Cerebellar nuclear complex (tissue), 1 donor: ENCODE measurements at places on chromosomes 1 and 21.

- DNase-seq, result no peak
These were observed 2.5 kb downstream of the IL24 start for GRCh38 chr1:206899717-206900116.

GRCh38 chr1:201767339-201767738 lies 61.6 kb upstream of the IPO9 start:
- no peak for DNase-seq

GRCh38 chr1:11792106-11792505 lies 13.7 kb downstream of the MTHFR start:
- DNase-seq, result no peak

DNA sequence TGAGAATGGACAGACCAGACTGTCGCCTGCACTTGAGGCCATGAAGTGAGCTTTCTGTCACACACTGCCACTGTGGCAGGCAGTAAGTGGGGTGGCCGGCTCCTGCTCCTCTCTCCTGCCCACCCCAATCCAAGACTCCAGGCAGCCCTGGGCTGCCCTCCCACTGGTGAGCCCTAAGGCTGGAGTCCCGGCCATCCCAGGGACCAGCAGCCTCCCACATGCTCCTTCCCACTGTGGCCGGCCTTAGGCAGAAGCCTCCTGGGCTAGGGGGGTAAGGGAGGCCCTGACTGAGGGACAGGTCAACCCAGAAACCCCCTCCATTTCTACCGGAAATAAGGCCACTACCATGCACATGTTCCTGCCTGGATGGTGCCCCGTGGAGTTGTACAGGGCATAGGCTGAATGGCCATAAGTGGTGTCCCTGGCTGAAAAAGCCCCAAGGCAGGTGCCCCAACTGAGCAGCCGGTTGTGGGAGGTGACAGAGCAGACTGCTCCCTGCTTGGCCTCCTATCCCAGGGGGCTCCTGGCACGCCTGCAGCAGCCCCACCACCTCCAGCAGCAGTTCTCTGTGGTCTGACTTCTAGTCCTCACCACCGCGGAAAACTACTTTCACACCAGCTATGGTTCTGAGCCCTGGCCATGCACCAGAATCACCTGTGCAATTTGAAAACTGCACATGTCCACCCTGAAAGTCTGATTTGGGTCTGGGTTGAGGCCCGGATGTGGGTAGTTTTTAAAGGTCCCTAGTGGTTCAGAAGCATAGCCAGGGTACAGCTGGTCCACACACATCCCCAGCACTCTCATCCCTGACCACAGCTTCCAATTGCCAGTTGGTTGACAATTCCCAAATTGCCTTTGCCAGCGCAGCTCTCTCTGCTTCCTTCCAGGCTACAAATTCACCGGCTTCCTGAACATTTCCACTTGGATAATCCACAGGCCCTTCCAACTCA lies 1.6 kb upstream of the ARTN start:
- no peak for DNase-seq

DNA sequence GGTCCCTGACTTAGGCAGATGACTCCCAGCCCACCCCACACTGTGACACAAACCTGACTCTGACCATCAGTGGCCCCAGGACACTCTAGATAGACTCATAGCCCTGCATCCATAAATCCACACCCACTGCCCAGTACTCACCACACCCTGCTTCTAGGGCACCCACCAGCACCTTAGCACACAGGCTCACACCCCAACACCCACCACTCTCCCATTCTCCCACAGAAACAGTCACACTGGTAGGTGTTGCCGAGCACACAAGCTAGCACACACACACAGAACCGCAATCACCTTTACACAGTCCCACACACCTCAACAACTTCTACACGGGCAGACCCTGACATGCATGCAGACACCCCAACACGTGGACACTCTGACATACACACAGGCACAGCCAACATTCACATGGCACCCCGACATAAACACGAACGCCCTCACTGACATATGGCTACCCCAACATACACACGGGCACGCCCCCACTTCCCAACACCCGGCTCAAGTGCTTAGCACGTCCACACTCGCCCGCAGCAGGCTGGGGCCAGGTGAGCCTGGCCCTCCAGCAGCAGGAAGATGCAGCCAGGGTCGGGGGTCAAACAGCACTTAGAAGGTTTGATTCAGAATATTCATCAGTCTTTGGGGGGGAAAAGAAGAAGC lies 105.5 kb upstream of the TARDBP start:
- DNase-seq, result no peak

DNA sequence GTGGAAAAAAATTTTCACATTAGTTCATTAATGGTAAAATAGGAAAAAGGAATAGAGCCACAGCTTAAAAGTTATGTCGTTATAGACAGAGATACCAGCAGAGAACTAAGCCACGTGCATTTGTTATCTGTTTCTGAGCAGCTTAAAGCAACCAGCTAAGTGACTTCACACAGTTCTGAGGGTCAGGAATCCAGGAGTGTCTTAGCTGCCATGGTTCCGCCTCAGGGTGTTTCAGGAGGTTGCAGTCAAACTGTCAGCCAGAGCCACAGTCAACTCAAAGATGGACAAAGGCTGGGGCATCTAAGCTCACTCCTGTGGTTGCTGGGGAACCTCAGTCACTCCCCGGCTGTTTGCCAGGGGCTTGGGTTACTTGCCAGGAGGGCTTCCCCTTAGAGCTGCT lies 515.8 kb downstream of the SMYD3 start:
- no peak for DNase-seq

GRCh38 chr1:176479971-176480370 lies 17.0 kb downstream of the PAPPA2 start:
- no peak for DNase-seq

DNA sequence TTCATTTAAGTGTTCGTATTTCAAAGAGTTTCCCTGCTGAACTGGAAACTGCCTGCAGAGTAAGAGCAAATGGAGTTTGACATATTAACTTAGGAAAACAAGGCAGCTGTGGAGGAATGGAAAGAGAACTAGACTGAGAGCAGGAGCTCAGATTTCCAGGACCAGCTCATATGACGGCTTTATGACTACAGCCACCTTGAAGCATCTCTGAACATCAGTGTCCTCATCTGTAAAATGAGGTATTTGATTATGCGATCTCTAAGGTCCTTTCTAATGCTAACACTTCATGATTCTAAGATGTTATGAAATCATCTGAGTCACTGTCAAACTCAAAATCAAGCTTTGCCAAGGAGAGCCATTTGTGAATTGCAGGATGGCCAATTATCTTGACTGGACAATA lies 112.3 kb downstream of the PRRX1 start:
- no peak for DNase-seq

DNA sequence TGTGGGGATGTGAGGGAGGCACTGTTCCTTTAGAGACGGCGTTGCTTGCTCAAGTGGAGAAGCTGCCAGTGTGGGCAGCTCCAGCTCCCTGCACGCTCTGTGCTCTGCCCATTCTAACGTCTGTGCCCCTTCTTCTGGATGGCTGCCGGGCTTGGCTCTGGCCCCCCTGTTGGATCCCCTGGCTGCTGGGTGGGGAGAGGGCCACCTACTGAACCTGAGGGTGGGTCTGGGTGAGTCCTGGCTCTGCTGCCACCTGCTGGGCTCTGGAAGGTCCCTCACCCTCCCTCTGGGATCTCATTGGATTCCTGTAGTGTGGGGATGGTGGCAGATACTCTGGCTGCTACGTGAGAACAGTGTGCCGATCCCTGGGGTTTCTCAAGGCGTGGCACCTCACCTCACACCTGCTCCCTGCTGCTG lies 5.0 kb downstream of the PFKL start:
- no peak for DNase-seq

- no peak for DNase-seq
These were observed 5.6 kb upstream of the KPRP start for GRCh38 chr1:152752225-152752624.

DNA sequence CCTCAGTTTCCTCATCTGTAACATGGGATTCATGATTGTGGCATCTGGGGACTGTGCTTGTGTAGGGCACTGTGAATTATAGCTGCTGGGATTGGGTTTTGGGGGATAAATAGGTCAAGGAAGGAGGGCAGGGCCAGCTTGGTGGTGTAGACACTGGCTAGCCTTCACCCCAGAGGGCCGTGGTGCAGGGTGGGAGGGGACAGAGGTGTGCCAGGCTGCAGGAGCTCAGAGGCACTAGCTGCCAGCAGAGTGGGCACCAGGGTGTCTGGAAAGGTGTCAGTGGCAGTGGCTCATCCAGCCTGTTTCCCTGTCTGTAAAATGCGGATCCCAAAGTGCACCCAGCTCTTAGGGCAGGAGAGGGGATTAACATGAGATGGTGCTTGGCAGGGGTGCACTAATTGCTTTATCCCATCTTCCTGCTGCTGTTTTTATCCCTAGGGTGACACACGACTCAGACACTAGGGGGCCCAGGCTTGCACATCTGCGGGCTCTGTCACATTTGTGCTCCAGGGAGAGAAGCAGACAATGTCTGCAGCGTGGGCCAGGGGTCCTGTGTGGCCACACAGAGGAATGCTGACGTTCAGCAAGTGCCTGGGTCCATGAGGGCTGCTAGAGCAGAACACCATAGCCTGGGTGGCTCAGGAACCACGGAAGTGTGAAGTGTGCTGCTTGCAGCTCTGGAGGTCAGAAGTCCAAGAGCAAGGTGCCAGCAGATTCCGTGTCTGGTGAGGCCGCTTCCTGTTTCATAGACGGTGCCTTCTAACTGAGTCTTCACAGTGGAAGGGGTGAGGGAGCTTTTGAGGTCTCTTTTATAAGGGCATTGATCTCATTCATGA lies 19.3 kb downstream of the OBSCN start:
- no peak for DNase-seq

DNA sequence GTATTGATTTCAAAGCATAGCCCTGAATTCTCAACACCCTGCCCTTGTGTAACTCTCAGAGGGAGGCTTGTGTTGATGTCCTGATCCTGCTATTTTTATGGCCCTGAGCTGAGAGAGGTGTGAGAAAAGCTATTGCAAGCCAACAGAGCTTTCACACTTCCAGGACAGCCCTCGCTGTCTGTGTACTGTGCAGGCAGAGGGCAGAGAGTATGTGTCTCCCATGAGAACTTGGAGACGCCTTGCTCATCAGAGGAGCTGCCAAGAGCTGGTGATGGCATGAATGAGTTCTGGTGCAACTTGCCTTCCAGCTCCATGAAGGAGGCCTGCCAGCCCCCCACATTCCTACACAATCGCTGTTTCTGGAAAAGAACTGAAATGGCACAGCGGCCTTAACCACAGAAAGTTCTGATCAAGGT lies 144.1 kb upstream of the AJAP1 start:
- DNase-seq, result no peak

GRCh38 chr1:209590405-209590804 lies 6.9 kb downstream of the CAMK1G start:
- no peak for DNase-seq

GRCh38 chr1:228323401-228323800 lies 83.2 kb downstream of the TRIM11 start:
- no peak for DNase-seq

- DNase-seq, result no peak
These were observed 2.7 kb downstream of the ZBED6 start for GRCh38 chr1:203797948-203798655.

GRCh38 chr1:161915051-161915503 lies 108.6 kb downstream of the OLFML2B start:
- DNase-seq, result no peak

- no peak for DNase-seq
These were observed 91.3 kb downstream of the COLGALT2 start for GRCh38 chr1:183946320-183946613.

- DNase-seq, result no peak
These were observed 11.0 kb downstream of the RAP1A start for GRCh38 chr1:111630567-111630966.

DNA sequence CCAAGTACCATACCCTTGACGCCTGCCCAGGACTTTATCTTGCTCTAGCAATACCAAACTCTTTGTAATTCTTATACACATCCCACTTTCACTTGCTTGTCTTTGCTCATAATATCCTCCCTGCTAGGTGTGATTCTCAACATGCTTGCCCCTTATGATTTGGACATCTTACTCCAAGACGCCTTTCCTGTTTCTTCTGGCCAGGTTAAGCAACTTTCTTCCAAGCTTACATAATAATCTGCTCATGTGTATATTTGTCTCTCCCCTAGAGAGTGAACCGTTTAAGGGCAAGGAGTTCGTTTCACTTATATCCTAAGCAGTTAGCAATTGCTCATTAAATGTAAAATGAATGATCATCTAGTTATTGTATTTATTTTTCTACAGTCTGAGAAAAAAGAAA lies 21.8 kb downstream of the CRYZL1 start:
- DNase-seq, result no peak

- no peak for DNase-seq
These were observed 1232.0 kb downstream of the KCNT2 start for GRCh38 chr1:195376190-195376589.

DNA sequence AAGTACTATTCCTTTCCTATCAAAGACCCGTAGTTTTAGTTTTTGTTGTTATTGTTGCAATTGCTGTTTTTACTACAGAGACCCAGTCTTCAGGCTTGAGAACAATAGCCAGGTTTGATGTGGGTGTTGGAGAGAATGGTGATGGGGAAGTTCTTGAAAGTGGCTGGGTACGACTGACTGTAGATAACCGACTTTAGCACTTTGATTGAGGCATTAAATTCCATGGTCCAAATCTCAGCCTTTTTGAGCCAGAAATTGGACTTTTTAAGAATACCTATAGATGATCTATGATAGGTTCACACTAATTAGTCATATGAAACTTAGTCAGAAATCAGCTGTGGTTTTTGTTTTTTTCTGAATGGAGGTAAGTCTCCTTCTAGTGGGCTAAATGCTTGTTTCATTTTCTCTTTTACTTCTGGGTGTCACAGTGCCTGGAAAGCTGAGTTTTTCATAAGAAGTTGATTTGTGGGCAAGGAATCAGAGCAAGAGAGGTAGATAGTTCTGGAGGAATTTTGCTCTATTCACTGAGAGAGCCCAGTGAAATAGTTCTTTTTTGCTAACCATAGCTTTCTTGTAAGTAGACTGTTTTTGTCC lies 2.8 kb downstream of the PPIH start:
- DNase-seq, result no peak

DNA sequence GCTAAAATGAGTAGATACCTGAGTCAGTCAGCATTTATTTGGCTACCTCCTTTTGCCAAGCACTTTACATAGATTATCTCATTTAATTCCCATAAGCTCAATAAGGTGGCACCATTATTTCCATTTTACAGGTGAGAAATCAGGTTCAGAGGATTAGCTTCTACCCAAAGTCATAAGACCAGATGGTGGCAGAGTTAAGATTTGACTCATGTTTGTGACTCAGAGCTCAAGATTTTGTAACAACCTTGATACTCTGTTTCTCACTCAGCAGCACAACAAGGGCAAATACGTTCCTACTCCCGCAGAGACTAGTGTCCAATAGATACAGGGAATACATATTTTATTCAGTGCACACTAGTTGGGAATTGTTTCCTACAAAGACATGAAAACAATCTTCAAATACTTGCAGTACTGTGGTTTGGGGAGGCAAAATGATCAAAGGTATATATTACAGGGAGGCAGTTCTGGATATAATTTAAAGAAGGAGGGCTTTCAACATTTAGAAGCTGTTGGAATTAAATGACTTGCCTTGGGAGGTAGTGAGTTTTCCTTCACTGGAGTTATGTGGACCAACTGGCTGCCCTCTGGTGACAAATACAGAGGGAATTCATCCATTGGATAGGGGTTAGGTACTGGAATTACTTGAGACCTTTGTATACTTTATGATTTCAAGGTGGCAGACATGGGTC lies 3.6 kb downstream of the LEPR start:
- DNase-seq, result no peak

- no peak for DNase-seq
These were observed 24.5 kb downstream of the HUNK start for GRCh38 chr21:31897311-31897710.
